ENCODE measurements at places on chromosomes 12 and 14.

GRCh38 chr14:101461891-101462290 is 99.4 kb upstream of the DIO3 start:
- DNase-seq, result no peak

GRCh38 chr12:66188584-66189485 is at the start of gene IRAK3:
Gene IRAK3, plus strand, starts transcription at chr12:66189214. Its CDS starts 86 bp downstream, at chr12:66189300.
- peak; percentile 16 for DNase-seq

DNA sequence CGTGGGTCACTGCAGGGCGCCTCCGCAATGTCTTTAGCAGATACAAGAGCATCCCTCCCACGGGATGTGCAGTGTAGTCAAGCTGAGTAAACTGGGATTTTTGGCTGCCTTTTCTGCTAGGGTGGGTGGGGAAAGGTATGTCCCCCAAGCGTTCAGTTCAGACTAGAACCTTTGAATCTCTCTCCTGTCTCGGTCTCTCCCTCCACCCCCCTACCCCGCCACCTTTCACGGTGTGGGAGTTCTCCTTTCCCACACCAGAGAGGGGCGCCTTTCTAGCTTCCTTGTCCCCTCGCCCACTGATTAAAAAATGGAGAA is 525 bp upstream of the FAR2 start:
- DNase-seq, result no peak

- no peak for DNase-seq
Observed at GRCh38 chr12:11768233-11768965, 118.9 kb downstream of the ETV6 start.

GRCh38 chr12:131122631-131123030 is 168.9 kb downstream of the ADGRD1 start:
- DNase-seq, result no peak

DNA sequence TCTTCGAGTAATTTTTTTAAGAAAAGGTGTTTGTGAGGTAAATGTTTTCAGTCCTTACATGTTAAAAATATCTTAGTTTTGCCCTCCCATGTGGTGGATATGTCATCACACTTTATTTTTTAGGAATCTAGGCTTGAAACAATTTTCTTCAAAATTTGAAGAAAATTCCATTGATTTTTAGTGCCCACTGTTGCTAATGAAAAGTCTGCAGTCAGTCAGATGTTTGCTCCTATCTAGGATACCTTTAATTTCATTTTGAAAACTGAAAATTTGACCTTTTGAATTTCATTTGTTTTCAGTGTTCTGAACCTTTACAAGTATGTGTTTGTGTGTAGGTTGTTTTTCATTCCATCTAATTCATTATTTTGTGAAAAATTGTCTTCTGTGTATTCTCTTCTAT is 105.4 kb downstream of the LRRK2 start:
- DNase-seq, result no peak

Data from right renal pelvis (tissue), 4 donors.